ENCODE measurements at places on chromosomes 2 and 18.

- DNase-seq: no peak
Observed at GRCh38 chr2:72806280-72806945, 19.4 kb downstream of the EXOC6B start.

DNA sequence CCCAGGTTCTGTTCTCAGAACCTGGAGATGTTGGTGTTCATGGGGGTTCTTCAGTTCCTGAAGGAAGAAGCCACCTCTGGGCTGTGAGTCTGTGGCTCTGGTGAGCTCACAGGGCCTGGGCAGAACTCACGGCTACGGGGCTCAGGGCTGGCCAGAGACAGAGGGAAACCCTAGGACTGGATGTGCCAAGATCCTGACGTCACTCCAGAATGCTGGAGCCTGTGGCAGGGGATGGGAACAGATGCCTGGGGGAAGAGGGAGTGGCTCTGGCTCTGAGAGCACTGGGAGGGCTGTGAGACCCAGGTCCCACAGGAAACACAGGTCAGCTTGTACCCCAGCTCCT is at the start of gene OTOF:
Gene OTOF (minus strand): TSS at position 214 of the 343 bp plus-strand sequence.
- no peak for DNase-seq

DNA sequence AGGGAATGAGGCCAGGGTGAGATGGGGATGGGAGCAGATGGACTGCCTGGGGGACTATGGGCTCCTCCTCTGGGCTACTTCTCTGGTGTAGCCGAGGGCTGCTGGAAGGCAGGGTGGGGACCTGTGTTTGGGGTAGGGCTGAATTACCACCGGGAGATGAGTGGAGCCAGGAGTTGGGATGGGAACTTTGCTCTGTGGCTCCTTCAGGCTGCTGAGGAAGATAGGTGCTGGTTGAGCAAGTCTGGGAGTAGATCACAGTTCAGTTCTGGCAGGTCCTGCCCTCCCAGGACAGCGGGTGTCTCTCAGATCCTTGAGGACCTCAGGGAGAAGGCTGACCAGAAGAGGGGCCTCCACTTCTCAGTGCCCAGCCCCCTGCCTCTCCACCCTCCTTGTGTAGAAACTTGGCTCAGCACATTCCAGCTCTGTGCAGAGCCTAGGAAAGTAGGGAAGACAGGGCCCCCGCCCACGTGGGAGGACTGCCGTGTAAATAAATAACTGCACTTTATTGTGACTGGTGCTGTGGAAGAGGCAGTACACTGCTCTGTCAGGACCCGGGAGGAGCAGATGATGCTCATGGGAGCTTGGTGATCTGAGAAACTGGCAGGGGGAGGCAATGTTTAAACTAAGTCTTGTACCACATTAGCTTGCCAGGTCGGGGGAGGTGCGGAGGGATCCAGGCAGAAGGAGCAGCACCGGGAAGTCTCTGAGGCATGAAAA is 15.3 kb downstream of the TET3 start:
- DNase-seq: no peak

GRCh38 chr2:24330161-24330560 is 30.2 kb downstream of the ITSN2 start:
- DNase-seq: no peak

DNA sequence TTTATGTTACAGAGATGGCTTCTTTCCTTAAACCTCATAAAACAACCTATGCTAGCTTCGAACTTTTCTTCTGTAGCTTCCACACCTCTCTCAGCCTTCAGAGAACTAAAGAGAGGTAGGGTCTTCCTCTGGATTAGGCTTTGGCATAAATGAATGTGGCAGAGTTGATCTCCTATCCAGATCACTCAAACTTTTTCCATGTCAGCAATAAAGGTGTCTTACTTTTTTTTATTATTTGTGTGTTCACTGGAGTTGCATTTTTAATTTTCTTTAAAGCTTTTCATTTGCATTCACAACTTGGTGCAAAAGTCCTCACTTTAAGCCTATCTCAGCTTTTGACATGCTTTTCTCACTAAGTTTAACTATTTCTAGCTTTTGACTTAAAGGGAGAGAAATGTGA is 66.0 kb downstream of the LANCL1 start:
- DNase-seq: no peak

DNA sequence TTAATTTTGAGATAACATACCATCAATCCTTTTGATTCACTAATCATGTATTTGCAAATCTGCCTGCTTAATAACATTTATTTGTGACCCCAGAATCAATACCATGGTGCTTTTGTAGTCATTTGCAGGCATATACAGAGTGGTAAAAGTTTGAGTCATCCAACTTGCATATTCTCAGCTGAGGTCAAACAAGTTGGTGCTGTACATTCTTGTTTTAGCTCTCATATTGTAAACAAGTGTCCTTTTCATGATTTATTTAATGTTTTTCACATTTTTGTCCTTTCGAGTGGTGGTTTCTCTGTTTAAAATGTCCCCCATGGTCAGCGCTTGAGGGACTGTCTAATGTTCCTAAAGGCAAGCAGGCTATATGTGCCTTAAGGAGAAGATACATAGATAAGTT is 17.5 kb downstream of the RAB27B start:
- DNase-seq: no peak

DNA sequence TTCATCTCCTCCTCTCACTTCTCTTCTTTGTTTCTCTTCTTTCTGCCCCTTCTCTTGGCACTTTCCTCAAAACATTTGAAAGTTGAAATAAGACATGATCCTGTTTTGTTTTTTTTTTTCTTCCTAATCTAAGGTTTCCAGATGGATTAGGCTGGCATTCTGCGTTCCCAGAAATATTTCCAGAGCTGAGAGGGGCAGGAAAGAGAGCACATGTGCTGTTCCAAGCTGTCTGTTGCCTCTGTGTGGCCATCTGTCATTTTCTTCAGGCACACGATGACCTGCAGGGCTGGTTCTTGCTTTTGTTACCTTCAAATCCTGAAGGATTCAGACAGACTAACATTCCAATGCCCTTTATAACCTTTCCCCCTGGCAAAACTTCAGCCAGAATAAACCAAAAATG is 142.9 kb downstream of the RNF144A start:
- no peak for DNase-seq

DNA sequence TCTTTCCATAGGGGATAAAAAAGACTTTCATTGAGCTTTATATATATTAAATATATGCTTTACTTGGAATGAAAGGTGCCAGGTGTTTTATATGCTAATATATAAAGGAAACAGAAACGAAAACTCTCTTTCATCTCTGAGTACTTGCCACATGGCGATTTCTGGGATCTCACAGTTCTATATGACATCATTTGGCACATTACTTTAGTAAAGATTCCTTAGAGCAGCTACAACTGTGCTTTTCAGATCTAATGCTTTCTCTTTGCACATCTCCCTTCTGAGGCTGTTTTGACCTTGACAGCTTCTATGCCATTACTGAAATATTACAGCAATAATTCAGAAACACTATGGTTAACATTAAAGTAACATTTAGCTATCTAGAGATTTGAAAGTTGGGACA is 1082.9 kb upstream of the CDH2 start:
- no peak for DNase-seq

DNA sequence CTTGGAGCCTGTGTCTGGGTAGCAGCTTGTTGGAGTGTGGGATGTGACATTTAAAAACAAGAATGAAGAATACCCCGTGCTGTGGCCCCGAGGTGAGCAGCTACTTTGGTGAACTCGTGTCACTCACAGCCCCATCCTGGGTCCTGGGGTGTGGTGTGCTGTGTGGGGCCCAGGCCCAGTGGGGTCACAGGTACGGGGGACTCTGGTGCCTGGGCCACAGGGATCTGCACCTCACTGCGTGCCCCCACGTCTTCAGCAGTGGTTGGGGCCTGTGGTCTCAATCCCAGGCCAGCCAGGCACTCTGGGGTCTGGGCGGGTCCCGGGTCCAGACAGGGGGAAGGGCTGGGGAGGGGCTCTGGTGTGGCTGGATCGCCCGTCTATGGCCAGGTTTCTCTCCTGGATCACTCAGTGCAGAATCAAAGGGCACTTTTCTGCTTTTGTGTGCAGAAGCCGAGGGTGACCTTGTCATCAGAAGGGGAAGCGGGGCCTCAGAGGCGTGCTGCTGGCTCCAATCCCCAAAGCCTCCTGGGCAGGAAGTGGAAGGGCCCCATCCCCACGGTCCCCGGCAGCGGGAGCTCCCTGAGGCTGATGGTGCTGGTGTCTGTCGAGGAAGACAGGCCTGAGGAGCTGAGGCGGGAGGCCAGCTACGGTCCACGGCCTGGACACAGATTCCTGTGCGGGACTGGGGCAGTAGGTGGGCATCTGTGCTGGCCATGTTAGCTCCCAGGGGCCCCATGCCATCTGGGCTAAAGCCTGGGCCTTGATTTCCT is 1.4 kb downstream of the GPR35 start:
- no peak for DNase-seq

DNA sequence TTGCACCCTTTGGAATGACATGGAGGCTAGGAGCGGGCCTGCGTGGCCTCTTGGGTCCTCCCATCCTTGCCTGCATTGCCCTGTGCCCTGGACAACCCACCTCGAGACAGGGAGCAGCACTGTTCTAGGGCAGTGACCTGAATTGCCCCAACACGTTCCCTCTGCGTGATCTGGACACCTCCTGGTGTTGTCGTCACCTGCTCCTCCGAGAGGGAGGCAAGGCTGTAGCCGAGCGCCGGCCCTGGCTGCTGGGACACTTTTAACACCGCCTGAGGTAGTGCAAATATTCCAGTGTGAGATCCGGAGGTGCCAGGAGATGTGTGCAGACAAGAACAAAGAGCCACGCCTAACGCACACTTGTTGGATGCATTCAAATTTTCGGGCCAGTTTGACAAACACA is 131.5 kb downstream of the SMAD7 start:
- DNase-seq: no peak

DNA sequence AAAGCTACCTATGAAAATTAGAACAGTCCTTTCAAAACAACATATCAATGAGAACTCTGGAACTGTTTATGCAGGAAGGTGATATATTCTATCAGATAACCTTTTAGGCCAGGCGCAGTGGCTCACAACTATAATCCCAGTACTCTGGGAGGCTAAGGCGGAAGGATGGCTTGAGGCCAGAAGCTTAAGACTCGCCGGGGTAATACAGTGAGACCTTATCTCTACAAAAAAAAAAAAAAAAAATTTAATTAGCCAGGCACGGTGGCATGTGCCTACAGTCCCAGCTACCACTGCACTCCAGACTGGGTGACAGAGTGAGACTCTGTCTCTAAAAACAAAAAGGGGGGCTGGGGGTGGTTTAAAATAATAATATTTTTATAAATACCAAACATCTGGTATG is 77.9 kb downstream of the OSBPL1A start:
- DNase-seq: no peak

GRCh38 chr2:239275044-239275685 is 125.7 kb downstream of the HDAC4 start:
- peak; percentile 79 for DNase-seq

GRCh38 chr2:105409717-105410116 is 10.9 kb upstream of the FHL2 start:
- DNase-seq: no peak

DNA sequence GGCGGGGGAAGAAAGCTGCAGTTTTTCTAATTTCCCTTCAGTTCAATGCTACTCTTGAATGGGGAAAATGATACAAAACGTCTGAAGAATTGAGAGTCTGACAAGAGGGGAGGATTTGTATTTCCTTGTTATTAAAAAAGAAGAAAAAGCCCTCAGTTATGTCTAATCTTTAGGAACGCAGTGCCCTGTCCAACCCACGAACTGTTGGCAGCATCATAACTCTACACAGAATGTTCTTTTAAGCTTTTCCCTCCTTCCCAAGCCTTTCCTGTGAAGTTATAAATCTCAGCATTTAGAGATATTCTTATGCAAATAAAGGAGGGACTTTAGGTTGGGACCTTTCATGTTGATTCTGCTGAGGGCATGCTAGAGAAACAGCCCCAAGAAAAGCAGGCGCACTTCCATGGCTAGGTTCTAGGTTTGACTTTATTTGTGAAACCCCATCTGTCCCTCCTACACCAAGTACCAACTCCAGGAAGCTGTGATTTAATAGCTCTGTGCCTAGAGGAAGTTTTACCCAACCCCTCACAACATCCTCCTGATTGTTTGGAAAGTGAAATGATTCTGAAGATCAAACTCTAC is 288.6 kb downstream of the SETBP1 start:
- DNase-seq: no peak

- no peak for DNase-seq
Observed at GRCh38 chr2:5549771-5550170, 142.4 kb upstream of the SOX11 start.

- no peak for DNase-seq
Observed at GRCh38 chr18:62939926-62940325, 224.6 kb downstream of the PHLPP1 start.

GRCh38 chr2:169579044-169579443 is 5.1 kb upstream of the PPIG start:
- DNase-seq: no peak

- DNase-seq: no peak
Observed at GRCh38 chr2:220227266-220227920, 600.0 kb downstream of the SLC4A3 start.

- peak; percentile 76 for DNase-seq
Observed at GRCh38 chr18:48951448-48952286, 902 bp upstream of the SMAD7 start.

DNA sequence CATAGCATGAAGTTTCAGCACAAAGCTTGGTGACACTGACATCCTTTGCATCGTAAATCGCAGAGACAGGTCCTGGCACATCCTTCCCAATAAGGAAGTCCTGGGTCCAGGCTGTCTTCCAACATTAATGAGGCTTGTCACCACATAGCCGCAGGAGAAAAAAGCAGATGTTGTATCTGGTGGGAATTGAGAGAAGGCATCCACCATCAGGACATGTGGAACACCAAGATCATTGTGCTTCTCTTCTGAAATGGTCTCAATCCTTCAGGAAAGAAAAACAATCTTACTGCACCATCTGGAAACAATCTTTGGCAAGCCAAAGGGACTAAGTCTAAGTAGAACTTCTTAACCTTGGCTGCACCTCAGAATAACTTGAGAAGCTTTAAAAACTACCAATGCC is 119.0 kb upstream of the ARHGAP28 start:
- no peak for DNase-seq

DNA sequence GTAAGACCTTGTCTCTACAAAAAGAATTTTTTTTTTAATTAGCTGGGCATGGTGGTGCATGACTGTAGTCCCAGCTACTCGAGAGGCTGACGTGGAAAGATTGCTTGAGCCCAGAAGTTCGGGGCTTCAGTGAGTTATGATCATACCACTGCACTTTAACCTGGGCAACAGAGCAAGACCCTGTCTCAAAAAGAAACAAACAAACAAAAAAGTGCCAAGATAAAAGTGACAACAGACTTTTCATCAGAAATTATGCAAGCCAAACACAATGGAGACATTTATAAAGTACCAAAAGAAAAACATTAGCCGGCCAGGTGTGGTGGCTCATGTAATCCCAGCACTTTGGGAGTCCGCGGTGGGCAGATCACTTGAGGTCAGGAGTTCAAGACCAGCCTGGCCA is 26.7 kb downstream of the HADHA start:
- no peak for DNase-seq

DNA sequence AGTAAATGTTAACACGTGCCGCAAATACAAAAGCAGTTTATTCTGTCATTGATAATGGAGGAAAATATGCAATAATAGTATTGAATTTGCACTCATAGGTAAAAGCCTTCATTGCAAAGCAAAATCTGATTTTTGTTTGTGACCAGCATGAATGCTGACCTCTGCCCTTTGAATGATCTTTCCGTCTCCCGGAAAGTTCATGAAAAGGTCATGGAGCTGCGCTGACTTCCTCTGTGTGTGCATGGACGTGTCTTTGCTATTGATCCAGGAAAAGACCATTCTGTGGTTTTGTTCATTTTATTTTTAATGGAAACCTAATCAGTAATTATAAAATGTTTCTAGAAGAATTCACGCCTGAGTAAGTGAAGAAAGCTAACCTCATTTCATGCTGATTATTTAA is 320.0 kb downstream of the MTX2 start:
- DNase-seq: no peak

GRCh38 chr18:3605486-3605952 is 155.5 kb downstream of the TGIF1 start:
- no peak for DNase-seq
